ENCODE measurements at places on chromosomes 12 and 14.
A peak's percentile ranks its signal among the peaks of the same experiment; 100 is the strongest.

DNA sequence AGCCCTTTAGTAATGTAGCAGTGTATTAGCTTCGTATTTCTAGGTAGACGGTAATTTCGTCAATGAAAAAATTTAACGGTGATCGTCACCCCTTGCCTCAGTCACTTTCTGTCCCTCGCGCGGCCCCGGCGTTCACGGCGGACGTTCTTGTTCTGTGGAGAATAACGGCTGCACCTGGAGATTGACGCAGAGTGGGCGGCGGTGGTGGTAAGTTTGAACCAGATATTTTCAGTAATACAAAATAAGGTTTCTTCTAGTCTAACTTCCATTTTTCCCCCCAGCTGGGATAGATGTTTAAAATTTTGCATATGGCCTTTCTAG is 341 bp downstream of the ZNF10 start:
- DNase-seq, result no peak

DNA sequence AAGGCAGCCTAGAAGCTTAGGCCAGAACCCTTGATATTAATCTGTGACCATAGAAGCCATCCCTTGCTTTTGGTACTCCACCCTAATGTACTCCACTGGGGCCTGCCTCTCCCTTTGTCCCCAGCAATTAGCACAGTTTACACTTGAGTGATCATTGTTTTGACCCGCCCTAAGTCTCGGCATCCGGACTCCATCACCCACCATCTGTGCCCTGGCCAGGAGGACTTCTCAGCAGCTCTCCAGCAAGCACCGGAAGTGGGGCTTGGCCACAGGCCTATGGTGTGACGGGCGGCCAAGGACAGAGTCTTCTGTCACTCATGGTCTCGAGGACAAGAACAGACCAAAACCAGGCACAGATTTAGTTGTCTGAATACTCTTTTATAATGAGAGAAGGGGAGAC is 126.5 kb upstream of the NTF3 start:
- no peak for DNase-seq

GRCh38 chr14:43793579-43793978 is 713.5 kb downstream of the FSCB start:
- DNase-seq, result no peak

- no peak for DNase-seq
These were observed 17.2 kb upstream of the KRT83 start for GRCh38 chr12:52338241-52338960.

GRCh38 chr14:65414961-65415589 is 2.5 kb downstream of the FUT8 start:
- peak; percentile 55 for DNase-seq

GRCh38 chr14:104792101-104792884 is 3.3 kb downstream of the AKT1 start:
- no peak for DNase-seq

DNA sequence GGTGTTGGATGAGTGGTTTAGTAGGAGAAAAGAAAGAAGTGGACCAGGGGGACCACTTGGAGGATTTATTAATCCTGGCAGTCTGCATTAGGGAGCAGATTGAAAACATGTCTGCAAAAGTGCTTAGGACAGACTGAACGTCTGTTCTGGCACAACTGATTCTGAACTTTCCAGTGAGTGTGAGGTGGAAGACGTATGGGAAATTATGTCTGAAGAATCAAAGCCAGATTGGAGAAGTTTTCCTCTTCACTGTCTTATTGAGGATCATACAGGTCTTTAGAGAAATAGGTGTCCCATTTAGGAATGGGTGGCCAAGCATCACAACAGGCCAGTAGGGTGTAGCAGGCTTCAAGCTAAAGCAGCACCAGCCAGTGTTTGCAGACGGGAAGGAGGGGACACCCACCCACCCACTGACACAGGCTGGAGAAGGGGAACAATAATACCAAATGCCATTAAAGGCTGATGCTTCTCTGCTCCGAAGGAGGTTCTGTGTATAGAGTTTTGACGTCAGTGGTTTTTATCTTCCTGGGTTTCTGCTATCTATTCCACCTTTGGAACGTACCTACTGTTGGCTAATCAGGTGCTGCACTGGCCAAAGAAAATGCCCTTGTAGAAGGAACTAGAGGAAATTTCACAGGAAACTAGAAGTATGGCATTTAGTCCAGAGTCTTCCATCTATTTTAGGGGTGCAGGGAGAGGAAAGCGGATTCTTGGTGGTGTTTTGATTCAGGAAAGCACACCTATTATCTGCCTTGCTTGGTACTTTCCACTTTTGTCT is 1.8 kb downstream of the SRRM4 start:
- no peak for DNase-seq

DNA sequence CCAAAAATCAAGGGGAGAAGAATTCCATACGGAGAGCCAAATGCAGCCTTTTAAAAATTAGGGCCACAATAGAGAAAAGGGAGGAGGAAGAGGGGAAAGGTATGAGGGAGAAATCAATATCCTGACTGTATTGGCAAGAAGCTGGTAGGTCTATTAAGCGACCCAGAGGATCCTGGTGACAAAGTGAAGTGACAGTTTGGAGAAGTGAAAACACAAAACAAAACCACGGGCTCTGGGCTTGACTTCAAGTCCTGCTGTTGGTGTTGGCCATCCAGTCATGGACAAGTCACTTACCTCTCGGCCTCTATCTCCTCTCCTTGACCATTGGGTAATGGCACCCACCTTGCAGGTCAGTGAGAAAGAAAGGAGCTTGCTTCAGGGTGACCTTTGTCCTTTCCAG is 47.0 kb upstream of the KCNA5 start:
- no peak for DNase-seq

GRCh38 chr14:89418976-89419375 is 1.9 kb upstream of the FOXN3 start:
- no peak for DNase-seq

GRCh38 chr12:85085066-85085465 is 48.9 kb downstream of the LRRIQ1 start:
- no peak for DNase-seq

DNA sequence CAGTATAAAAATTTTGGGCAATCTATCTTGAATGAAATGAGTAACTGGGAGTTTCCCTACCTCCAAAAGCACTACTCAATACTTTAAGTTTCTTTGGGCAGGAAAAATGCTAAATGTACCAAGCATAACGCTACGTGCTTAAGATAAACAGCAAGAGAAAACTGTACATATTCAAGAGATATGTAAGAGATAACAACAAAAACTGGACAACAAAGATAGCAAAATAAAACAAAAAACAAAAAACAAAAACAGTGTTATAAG is 20.0 kb downstream of the PTGES3 start:
- no peak for DNase-seq

DNA sequence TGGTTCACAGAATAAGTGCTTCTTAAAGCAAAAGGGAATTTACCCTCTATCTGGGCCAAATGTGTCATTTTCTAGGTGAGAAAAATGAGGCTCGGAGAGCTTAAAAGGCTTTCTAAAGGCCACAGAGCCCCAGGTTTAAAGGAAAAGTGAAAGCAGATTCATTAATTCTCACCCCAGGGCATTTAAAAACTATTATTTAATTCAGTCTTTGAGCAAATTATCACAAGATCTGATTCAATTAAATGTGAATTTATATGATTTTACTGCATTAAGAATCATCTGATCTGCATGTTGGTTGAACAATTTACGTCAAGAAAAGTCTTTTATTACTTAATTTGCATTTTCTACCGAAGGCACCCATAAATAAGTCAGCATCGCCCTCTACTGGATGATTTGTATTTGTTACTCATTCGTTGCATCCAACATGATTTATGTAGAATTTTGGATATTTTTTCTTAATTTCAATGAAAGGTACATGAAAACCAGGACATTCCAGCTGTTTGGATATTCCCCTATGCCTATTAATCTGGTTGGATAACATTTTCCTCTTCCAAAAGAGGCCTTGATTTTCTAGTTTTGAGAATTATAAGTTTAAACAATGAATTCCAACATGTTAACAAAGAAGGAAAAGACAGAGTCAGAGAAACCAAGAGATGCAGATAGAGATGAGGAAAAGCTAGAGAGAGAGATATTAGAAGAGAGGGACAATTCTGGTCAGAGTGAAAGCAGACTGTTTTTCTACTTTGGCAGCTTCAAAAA is 19.1 kb upstream of the DHRS7 start:
- DNase-seq, result peak; percentile 80

Measured in CD4-positive, alpha-beta T cell treated with Interleukin-2 at 100 ng/mL for 4 hours (primary cell).